ENCODE measurements at places on chromosomes 4 and X.

GRCh38 chr4:2915789-2916188, 47.4 kb downstream of the NOP14 start:
- DNase-seq: no peak

DNA sequence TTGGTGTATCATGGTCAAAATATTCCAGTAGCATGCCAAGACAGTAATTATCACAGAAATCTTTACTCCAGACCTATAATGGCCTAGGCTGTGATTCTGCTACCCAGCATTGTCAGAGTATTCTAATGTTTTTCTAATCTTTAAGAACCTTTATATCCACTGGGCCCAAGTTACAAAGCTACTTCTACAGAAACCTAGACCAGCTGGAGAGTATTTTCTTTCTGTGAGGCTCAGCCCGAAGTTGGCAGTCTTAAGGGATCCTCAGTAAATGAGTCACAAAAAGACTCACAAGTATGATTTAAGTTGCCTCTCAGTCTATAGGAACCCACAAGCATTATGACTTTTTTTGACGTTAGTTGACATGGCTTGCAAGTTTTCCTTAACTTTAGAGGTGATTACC, 638.5 kb upstream of the FAM241A start:
- DNase-seq: no peak

GRCh38 chrX:45830343-45830742, 629.7 kb upstream of the DIPK2B start:
- DNase-seq: no peak

- no peak for DNase-seq
Observed at GRCh38 chr4:52296341-52296740, 245.2 kb downstream of the SPATA18 start.

- DNase-seq: no peak
Observed at GRCh38 chrX:78957049-78957767, 12.0 kb downstream of the P2RY10 start.

Measured in activated CD8-positive, alpha-beta T cell treated with anti-CD3 and anti-CD28 coated beads, Interleukin-2, amount 10 ng/mL, durations not matched to agents 7 days and 5 days (primary cell).